Stimulated activated CD8-positive, alpha-beta memory T cell treated with anti-CD3 and anti-CD28 coated beads, Interleukin-4, amount 100 ng/mL, for 1 hour (primary cell): ENCODE measurements at places on chromosomes 6 and 20.

DNA sequence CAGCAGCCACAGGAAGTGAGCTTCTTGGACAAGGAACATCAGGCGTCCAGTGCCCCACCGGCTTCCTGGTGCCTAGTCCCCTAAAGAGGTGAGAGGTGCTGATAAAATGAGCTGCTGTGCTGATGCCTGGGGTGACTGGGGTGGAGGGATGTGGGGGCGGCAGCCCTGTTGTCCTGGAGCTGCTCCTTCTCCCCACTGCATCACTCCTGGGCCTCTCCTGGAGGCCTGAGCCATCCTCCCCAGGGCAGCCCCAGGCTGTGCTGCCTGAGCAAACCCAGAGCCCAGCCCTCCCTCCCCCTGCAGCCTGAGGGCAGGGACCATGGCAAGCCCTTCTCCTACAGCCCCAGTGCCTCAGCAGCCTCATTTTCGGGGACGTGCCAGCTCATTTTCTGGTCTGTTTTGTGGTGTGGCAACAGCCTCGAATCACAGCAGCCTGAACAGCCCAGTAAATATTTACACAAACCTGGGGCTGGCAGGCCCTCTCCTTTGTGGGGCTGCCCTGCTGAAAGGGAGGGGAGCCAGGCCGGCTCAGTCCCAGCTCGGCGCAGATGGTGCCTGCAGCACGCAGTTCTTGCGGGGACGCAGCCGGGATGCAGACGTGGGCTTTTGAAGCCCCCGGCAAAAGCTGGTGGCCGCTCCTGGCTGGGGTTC lies 259.9 kb downstream of the DLL1 start:
- no peak for DNase-seq

DNA sequence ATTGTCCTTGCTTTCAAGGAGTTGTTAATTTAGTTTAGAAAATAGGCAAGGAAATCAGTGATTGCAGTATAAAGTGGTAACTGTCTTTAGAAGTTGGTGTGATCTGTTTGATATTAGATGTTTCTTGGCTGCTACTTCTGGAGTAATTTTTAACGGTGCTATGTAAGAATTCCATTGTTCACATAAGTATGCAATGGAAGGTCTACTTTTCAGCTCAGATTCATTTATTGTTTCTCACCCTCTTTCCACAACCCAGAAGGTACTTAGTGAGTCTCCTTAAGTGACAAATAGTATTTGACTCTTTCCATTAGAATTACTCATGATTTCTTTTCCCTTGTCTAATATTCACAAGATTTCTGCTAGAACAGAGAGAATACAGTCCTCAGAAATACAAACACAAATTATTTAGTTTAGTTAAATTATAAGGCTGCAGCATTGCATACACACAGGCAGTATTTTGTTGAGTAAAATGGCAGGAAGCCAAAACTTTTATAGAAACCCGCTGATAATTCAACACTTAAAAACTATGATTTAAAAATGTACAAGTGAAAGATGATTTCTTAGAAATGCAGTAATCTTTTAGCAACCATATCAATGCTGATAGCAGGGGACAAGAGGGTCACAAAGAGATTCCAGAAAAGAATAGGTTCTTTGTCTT lies 554.3 kb downstream of the CD109 start:
- no peak for DNase-seq

DNA sequence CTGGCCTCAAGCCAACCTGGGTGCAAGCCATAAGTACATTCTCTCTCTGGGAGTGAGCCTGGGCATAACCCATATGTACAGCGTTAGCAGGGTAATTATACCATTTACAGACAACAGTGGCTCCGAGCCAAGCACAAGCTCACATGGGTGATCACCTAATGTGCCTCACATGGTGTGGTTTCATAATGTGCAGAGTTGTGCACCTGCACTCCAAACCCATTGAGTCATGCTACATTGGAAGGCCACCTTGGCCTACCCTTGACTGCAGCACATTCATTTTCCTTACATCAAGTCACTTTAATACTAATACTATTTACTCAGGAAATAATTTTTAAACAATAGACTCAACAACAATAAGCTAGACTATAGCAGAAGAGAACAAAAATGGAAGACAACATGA lies 194.5 kb upstream of the PLN start:
- DNase-seq, result no peak

DNA sequence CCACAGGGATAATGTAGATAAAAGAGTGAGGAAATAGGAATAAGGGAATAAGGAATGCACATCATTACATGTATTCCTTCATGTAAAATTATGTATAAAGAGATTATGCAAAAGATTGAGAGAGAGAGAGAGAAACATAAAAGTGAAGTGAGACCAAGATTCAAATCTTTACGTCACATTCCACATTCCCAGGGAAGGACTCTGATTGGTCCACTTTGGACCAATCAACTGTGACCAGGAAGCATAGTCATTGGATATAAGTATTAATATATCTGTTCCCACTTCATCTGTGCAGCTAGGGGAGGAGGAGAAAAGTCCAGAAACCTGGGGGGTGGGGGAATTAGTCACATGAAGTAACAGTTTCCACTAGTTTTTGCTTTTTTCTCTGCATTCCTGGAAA lies 66.4 kb downstream of the SLC2A10 start:
- no peak for DNase-seq

- DNase-seq, result no peak
Observed at GRCh38 chr6:34729631-34730470, 27.5 kb upstream of the SNRPC start.

DNA sequence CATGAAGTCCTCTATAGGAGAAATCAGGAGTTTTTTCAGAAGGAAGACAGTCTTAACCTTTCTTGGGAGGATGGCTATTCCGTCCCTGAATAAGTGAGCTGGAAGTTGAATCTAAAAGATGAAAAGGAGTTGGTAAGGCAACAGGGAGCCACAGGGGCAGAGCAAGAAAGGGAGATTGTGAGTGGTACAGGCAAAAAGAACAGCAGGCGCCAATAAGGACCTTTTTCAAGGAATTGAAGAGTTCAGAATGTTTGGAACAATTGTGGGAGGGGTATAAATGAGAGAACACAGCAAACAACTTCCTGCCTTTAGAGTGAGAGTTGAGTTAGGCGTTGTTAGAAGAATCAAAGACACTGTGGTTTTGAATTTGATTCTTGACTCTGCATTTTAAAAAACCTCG lies 1003.7 kb downstream of the EPHA7 start:
- DNase-seq, result no peak

- DNase-seq, result no peak
Observed at GRCh38 chr6:31558631-31559500, 11.5 kb downstream of the NFKBIL1 start.

- DNase-seq, result no peak
Observed at GRCh38 chr6:139920027-139920775, 545.8 kb upstream of the CITED2 start.

GRCh38 chr20:37915800-37916570 lies 13.1 kb downstream of the VSTM2L start:
- DNase-seq, result no peak

DNA sequence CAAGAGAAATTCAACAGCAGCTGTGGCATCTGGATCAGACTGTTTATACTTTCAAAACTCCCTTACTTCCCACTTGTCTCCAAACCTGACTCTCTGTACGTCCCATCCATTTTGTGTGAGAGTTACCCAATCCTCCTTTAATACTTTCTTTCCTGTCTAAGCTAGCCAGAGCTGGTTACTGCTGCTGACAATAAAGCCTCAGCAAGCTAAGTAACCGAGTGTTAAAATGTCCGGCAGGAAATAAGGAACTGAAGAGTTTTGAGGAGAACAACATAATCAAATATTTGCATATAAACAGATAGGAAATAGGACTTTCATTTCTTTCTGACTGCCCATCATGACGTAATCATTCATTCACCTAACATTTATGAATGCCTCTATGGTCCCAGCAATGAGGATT lies 11.6 kb downstream of the TMEM30A start:
- no peak for DNase-seq

DNA sequence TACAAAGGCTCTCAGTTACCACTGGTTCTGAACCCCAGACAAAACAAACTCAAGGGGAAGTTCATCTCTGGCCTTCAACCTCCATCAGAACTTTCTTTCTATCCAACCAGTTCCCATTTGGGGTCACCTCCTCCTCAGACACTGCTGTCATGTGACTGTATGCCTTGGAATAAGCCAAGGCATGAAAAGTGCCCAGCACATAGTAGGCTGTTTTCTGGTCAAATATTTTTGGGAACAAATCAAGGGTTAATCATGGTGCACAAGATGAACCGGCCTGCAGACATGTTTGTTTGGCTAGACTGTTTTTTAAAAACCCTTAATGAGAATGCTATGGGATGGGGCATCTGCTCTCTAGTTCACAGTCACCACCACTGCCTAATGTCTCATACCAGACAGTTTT lies 48.9 kb upstream of the MRPS10 start:
- DNase-seq, result no peak

- DNase-seq, result no peak
Observed at GRCh38 chr6:5782783-5783547, 223.8 kb downstream of the NRN1 start.

- no peak for DNase-seq
Observed at GRCh38 chr20:36792422-36792821, 18.9 kb upstream of the DSN1 start.

- DNase-seq, result no peak
Observed at GRCh38 chr6:11714798-11715285, 63.8 kb downstream of the ADTRP start.

DNA sequence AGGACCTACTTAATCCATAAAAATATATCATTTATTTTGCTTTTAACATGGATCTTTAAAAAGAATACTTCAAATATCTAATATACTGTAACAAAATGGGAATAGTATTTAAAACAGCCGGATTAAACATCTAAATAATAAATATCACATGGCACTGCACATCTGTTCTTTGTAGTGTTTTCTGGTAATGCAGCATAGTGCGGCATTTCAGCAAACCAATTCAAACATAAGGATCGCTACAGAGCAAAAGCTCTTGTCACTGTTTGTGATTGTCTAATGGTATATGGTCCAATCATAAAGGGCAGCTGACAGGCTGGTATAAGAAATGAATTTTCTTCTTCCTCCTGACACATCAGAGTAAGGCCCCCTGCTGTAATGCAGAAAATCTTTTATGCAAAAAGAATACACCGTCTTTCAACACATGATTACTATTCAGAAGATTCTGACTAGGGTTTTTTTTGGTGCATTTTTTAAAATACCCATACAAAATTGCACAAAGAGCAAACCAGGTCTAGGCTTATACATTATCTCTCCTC lies 40.0 kb upstream of the POU3F2 start:
- DNase-seq, result no peak

GRCh38 chr6:144090384-144090783 lies 5.0 kb downstream of the SF3B5 start:
- no peak for DNase-seq

DNA sequence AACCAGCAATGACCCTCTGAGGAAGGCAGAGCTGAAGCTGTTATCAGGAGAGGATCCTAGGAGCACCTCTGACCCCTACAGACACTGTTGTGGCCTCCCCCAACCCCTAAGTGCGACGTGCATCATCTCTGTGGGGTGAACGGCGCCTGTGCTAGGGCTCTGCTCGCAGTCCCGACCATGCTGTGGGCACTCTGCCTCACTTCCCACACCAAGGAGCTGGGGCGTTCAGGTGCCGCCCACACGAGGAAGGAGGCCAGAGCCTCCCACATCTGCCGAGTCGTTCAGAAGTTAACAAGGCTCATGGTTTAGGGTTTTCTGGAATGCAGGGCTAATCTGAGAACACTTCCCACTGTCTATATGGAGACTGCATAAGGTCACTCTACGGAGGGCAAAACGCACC lies 62.1 kb downstream of the GINS1 start:
- DNase-seq, result no peak

GRCh38 chr6:42260972-42261371 lies 43.3 kb upstream of the MRPS10 start:
- DNase-seq, result no peak

DNA sequence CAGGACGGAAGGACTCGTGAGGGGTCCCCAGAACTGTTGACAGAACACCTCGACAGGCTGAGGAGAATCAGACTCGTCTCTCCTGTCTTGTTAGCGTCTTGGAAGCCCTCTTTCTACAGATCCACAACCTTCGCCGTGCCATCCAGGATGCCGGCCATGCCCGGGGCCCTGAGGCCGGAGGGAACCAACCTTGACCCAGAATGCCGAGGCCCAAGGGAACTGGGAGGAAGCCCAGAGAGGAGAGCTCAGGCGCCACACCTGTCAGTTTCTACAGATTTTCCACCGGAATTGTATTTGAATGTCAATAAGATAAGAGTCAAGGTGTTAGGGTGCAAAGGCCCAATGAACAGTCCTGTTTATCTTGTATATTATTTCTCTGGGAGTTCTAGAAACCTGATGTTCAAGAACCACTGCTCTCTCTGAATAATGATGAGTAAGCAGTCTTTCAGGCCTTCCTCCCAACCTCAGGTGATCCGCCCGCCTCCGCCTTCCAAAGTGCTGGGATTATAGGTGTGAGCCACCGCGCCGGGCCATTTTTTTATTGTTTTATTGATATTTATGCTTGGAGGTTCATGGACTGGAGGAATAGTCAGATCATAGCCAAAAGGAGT lies 799 bp upstream of the ME1 start:
- DNase-seq, result no peak

- no peak for DNase-seq
Observed at GRCh38 chr6:102474041-102474807, 1080.7 kb downstream of the GRIK2 start.

- no peak for DNase-seq
Observed at GRCh38 chr20:39878809-39879208, 810.2 kb downstream of the MAFB start.

DNA sequence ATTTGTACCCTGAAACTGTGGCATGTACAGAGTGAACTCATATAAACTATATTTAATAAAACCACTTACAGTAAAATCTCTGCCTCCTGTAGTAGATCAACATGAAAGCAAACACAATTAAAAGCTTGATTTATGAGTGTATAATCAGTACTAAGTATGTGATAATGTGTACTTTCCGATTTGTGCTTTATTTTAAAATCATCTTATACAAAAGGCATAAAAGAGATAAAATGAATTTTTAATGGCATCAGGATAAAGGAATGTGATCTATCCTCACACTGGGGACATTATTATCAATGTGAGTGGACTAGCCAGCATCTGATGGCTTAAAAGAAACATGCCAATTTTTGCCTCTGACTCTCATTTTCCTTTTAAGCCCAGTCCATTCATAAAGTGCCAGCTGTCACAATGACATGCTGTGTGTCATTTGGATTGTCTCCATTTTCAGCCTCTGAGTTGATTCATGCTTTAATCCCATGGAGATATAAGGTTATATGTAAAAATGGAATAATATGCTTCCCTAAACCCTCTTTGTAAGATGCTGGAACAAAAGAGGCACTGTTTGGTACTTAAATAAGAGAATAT lies 831.6 kb upstream of the EYS start:
- no peak for DNase-seq

- no peak for DNase-seq
Observed at GRCh38 chr6:97437087-97437486, 154.1 kb upstream of the MMS22L start.
